ENCODE measurements at places on chromosomes 16 and 17.

DNA sequence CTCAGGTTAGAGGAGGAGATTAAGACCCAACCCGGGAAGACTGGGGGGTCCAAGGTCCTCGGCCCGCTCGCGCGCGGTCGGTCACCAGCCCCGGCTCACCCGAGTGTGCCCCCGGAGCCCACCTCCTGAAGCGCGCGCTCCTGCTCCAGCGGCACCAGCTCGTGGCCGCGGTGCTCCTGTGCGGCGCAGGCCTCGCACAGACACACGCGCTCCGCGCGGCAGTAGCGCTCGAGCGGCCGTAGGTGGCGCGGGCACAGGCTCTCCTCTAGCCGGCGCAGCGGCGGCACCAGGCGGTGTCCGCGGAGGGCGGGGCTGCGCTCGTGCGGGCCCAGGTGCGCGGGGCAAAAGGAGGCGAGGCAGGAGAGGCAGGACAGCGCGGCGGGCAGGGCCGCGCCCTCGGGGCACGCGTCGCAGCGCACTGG, 618 bp downstream of the TRIM47 start:
- peak; percentile 84 for DNase-seq

DNA sequence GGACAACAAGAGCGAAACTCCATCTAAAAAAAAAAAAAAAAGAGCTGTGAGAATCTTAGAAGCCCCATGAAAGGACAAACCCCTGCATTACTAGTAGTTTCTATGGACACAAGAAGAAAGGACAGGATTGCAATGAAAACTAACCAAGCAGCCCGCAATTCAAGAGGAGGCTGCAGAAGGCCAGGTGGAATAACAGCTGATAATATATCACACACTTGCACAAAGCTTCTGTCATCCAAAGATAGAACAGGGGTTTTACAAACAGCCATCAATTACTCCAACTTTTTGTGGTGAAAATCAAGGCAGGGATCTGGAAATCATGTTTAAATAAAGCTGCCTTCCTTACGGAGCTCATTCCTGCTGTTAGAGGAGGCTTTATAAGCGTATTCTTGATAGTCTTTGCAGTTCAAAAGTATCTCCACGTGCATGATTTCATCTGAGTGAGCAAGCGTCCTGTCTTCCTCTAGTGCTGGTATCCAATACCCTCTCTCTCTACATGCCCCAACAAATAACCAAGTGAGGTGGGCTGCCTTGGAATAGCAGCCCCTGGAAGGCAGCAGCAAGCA, 23.1 kb upstream of the TMEM94 start:
- no peak for DNase-seq

GRCh38 chr16:10949424-10949970, 5.1 kb downstream of the CLEC16A start:
- no peak for DNase-seq

DNA sequence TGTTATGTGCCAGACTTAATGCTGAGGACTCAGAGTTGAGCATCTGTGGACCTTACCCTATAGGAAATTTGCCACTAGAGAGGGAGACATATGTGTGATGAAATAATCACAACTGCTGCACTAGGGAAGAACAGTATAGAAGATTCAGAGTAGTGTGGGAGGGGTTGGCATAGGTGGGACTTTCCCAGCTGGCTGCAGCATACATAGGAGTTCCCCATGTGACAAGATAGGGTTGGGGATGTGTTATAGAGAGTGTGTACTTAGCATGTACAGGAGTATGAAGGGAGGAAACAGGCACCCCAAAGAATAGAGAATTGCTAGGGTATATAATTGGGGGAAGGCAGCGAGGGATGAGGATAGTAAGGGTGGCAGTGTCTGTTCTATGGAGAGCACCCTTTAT, 2.9 kb downstream of the NUP93 start:
- no peak for DNase-seq

GRCh38 chr17:61383689-61384201, 15.9 kb upstream of the TBX2 start:
- DNase-seq, result no peak

GRCh38 chr17:5209396-5209795, 17.7 kb upstream of the ZNF594 start:
- DNase-seq, result no peak

- no peak for DNase-seq
These were observed 9.2 kb downstream of the STAT3 start for GRCh38 chr17:42378959-42379594.
